ENCODE measurements at places on chromosomes 13 and 19. TPM values are rescaled to one million over a fixed set of nuclear protein-coding genes. Genes with fewer than 3 reads are reported as not detected.

NTN5 gene
- total RNA-seq = 0.06 TPM

SHD gene
- total RNA-seq = not detected

MED4 gene
- 58.7 TPM for total RNA-seq

ERICH6B gene
- total RNA-seq = not detected

ZNF432 gene
- 13.9 TPM for total RNA-seq

ZNF100 gene
- 22.0 TPM for total RNA-seq

ZFP82 gene
- total RNA-seq = 6.2 TPM

DAND5 gene
- not detected for total RNA-seq
